ENCODE measurements at places on chromosomes 16 and 17. TPM values are rescaled to one million over a fixed set of nuclear protein-coding genes. Genes with fewer than 3 reads are reported as not detected.

Gene ARHGAP44
- polyA plus RNA-seq: 26.2 TPM

Gene NKD1
- polyA plus RNA-seq: 22.5 TPM

Gene HOXB1
- 0.32 TPM for polyA plus RNA-seq

Gene TEKT5
- polyA plus RNA-seq: 0.27 TPM

Gene ZSCAN10
- not detected for polyA plus RNA-seq

Gene CFAP97D1
- 0.16 TPM for polyA plus RNA-seq

Gene TP53TG3B
- polyA plus RNA-seq: not detected

Gene ZFP3
- polyA plus RNA-seq: 13.2 TPM

Gene NLRC5
- 2.5 TPM for polyA plus RNA-seq

Gene CBX1
- polyA plus RNA-seq: 240 TPM

Gene KRT9
- 0.11 TPM for polyA plus RNA-seq

Gene SLC13A5
- polyA plus RNA-seq: 11.4 TPM

Gene EPX
- polyA plus RNA-seq: 0.75 TPM

Gene TMEM132E
- polyA plus RNA-seq: 28.3 TPM

Gene RAB26
- 26.8 TPM for polyA plus RNA-seq

Gene PRAC1
- polyA plus RNA-seq: not detected

Gene ARHGAP27
- 17.5 TPM for polyA plus RNA-seq

Gene CDK10
- 115 TPM for polyA plus RNA-seq

Gene ZPBP2
- not detected for polyA plus RNA-seq

Gene SUPT4H1
- polyA plus RNA-seq: 96.5 TPM

Gene FBXL16
- 76.0 TPM for polyA plus RNA-seq

Gene MEIOB
- 1.7 TPM for polyA plus RNA-seq

Gene ENPP7
- polyA plus RNA-seq: not detected

Gene HSD17B1
- 6.8 TPM for polyA plus RNA-seq

Gene ITGAD
- polyA plus RNA-seq: not detected

Gene FBRS
- polyA plus RNA-seq: 69.0 TPM

Gene TP53TG3F
- polyA plus RNA-seq: not detected

Gene C16orf46
- polyA plus RNA-seq: 3.4 TPM

Gene ZNF319
- polyA plus RNA-seq: 18.1 TPM

Gene PRAC2
- not detected for polyA plus RNA-seq

Gene DNAH3
- polyA plus RNA-seq: 2.1 TPM

Gene CDK12
- 33.9 TPM for polyA plus RNA-seq

Gene NOMO2
- 142 TPM for polyA plus RNA-seq

Gene PPL
- polyA plus RNA-seq: 3.6 TPM

Gene GNAO1
- 331 TPM for polyA plus RNA-seq

Gene PARN
- 23.5 TPM for polyA plus RNA-seq

Gene MPDU1
- 92.6 TPM for polyA plus RNA-seq

Gene KCNJ18
- polyA plus RNA-seq: not detected

Gene CES4A
- 18.5 TPM for polyA plus RNA-seq

Gene LGALS9B
- polyA plus RNA-seq: not detected

Gene NDUFAB1
- 134 TPM for polyA plus RNA-seq

Gene TRIM72
- polyA plus RNA-seq: 1.1 TPM

Gene ARHGDIG
- 120 TPM for polyA plus RNA-seq

All from spinal cord (tissue), 10 donors.